ENCODE measurements at places on chromosomes 1 and 21.

DNA sequence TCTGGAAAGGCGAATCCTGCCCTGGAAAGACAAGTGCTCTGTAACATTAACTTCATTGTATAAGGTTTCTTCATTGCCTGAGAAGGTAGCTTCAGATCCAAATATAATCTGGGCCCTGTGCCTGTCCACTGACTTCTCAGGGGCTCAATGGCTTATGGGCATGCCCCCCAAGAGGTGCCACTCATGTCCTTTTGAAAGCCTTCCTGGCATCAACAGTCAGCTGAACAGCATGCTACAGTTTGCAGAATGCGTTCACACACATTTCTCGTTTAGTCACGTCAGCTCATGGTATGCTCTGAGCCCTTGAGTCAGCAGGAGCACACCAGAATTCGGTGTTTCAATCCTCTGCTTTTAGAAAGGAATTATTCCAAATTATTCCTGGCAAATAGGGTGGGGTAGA, 23.8 kb downstream of the TMCC2 start:
- no peak for DNase-seq

DNA sequence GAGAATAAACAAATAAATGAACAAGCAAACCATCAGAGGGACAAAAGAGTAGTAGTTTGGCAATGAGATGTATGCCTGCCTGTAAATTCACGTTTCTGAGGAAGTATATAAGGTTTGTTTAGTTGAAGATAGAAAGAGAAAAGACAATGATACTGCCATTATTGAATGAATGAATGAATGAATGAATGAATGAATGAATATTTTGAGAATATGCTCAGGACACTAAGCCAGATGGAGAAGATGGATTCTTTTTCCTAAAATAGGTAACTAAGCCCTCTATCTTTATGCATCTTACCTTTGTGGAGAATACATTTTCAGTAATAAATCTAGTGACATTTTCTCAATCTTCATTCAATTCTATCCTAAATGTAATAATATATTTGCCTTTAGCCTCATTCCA, 49.4 kb downstream of the SLC35A3 start:
- DNase-seq = no peak

DNA sequence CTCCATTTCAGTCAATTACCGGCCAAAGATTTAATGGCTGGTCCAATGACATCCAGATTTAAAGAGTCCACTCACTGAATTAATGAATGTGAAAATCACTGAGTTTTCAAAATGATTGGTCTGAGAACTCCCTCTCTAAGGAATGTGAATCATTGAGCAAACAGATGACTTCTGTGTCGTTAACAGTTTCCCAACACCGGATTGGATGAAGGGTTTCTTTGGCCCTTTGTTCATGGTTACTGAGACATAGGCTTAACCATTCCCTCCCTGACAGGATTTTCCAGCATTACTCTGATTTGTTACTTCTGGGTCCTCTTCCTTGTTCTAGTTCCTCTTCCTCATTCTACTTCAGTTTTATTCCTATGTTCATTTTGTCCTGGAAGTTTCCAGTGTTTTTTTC, 1.5 kb upstream of the CLDN17 start:
- no peak for DNase-seq

- DNase-seq = no peak
These were observed 70.6 kb upstream of the NFIA start for GRCh38 chr1:61011561-61012263.

- DNase-seq = no peak
These were observed 129.8 kb downstream of the CYYR1 start for GRCh38 chr21:26443291-26443690.

GRCh38 chr1:56227886-56228285, 351.5 kb downstream of the PLPP3 start:
- no peak for DNase-seq

- no peak for DNase-seq
These were observed 2.9 kb upstream of the PRRX1 start for GRCh38 chr1:170660871-170661645.

GRCh38 chr1:100053119-100053518, 79.6 kb downstream of the SASS6 start:
- DNase-seq = no peak

- no peak for DNase-seq
These were observed 3.9 kb upstream of the FAM78B start for GRCh38 chr1:166170726-166171125.

DNA sequence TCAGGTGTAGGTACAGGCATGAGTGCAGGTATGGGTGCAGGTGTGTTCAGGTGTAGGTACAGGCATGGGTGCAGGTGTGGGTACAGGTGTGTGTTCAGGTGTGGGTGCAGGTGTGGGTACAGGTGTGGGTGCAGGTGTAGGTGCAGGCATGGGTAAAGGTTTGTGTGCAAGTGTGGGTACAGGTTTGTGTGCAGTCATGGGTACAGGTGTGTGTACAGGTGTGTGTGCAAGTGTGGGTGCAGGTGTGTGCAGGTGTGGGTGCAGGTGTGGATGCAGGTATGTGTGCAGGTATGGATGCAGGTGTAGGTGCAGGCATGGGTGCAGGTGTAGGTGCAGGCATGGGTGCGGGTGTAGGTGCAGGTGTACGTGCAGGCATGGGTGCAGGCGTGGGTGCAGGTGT, 79.4 kb upstream of the ACTL8 start:
- no peak for DNase-seq

DNA sequence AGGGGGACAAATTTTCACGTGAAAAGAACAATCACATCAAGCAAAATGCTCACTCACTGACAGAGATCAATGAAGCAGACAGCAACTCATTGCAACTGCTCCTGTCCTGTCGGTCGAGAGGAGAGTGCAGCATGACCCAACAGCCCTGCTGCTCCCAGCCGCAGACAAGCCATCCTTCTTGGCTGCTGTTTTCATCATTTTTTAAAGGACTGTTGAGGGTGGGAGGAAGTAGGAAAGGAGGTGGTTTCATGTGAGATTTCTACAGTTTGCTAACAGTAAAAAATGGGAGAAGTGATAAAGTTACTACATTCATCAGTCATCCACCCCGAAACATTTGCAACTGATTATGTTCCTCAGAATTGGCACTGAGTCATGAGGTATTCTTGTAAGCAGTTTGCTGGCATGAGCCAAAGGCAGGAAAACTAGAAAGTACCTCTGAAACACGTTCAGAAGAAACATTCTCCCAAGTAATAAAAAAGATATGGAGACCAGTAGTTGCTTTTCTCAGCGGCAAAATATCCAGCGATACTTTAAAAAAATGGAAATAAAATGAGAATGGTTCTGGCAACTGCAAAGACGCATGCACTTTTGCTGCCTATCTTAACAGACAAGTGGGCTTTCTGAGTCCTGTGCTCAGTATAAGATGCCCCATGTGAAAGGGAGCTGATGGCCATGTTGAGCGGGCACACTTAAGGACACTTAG, 72.0 kb upstream of the CLDN14 start:
- DNase-seq = peak; percentile 37

- no peak for DNase-seq
These were observed 19.9 kb downstream of the ABCA4 start for GRCh38 chr1:94100785-94101612.

DNA sequence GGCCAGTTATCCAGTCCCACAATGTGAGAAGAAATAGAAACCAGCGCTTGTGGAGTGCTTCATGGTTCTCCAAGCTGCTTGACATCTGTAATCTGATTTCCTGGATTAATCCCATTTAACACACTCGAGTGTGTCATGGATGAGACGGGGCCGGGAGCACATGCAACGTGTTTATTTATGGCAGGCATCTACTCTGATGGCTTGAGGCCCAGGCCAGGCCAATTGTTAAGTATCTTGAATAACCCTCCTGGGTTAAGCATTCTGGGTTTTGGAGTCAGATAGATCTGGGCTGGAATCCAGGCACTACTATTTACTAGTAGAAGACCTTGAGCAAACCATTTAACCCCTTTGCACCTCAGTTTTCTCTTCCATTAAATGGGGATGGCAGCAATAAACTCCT, 37.5 kb upstream of the LAPTM5 start:
- no peak for DNase-seq

DNA sequence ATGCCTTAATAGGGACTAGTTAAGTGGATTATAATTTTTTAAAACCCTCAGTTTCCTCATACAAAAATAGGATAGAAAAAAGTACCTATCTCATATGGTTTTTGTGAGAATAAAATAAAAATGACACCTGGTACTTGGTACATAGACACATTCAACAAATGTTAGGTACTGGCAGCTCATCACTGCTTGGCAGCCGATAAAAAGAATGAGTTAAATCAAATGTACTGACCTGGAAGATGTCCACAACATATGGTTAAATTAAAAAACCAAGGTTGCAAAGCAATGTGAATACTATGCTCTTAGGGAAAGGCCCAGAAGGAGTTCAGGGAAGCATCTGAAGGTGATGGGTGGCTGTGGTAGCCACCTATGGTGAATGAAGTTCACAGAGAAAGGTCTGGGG, 64.9 kb upstream of the SMYD2 start:
- no peak for DNase-seq

DNA sequence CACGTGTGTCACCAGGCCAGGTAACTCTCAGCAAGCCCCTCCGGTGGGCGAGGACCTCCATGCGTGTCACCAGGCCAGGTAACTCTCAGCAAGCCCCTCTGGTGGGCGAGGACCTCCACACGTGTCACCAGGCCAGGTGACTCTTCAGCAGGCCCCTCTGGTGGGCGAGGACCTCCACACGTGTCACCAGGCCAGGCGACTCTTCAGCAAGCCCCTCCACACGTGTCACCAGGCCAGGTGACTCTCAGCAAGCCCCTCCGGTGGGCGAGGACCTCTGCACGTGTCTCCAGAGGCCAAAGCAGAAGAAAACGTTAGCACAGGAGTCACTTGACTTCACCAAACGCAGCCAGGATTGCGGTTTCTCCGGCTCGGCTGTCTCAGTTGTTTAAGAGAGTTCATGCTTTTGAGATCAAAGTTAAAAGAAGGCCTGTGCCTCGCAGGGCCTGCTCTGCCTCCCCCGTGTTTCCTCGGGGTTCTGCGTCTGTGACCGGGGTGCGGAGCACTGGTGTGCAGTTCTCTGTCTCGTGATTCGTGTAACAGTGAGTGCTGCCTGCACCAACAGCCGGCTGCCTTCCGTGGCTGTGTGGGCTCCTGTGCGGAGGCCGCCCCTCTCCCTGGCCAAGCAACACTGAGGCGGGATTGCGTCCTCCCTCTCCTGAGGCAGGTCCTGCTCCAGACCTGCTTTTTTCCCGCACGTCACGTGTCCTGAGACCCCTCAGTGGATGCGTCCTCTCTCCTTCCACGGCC, 56.6 kb downstream of the PRKCZ start:
- DNase-seq = no peak

GRCh38 chr1:182634306-182635072, 30.3 kb upstream of the RGS16 start:
- no peak for DNase-seq

DNA sequence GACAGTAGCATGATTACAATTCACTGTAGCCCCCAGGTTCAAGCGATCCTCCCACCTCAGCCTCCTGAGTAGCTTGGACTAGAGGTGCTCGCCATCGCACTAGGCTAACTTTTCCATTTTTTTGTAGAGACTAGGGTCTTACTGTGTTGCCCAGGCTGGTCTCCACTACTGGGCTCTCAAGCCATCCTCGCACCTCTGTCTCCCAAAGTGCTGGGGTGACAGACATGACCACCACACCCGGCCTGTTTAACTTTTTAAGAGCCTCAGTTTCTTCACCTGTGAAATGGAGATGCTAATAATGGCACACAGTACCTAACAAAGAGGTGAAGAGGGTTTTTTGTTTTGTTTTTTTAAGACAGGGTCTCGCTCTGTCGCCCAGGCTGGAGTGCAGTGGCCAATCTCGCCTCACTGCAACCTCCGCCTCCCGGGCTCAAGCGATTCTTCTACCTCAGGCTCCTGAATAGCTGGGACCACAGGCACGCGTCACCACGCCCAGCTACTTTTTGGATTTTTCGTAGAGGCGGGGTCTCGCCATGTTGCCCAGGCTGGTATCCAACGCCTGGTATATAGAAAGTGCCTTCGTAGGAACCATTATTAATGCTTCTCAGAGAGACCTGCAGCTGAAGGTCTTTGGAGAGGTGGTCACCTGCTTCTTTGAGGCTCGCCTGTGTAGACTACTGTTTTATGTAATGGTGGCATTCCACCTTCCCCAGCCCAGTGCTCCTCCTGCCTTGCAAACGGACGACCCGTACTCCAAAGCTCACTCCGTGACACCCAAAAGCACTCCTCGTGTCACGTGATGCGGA, 567 bp downstream of the PMVK start:
- DNase-seq = no peak

DNA sequence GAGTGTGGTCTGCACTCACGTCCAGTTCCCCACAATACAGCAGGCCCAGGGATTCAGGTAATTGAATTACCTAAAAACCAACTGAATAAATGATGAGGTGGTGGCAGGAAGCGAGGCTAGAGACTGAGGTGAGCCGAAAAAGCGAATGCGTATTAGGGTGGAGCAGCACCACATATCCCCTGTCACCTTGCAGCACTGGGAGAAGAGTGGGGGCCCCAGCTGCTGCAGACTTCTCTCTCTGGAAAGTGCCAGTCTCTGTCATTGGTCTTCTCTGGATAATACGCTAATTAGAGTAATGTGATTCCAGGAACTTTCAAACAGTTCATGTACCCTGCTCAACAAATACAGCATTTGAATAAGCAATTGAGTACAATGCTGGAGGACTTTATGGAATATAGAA, 199.0 kb downstream of the RPS6KC1 start:
- no peak for DNase-seq

DNA sequence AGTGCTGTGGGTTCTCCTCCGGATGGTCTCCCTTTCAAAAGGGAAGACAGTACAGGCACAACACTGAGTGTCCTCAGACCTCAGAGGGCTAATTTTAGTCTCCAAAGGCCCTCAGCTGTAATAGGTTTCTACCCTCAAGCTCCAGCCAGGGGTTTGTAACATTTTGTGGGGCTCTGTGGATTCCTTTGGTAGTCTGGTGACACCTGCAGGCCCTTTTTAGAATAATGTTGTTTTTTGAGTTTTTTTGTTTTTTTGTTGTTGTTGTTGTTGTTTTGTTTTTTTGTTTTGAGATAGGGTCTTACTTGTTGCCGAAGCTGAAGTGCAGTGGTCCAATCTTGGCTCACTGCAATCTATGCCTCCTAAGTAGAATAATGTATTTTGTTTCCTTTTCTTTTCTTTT, 15.0 kb upstream of the TMEM201 start:
- DNase-seq = no peak

GRCh38 chr1:111444031-111444430, 5.0 kb downstream of the WDR77 start:
- no peak for DNase-seq

DNA sequence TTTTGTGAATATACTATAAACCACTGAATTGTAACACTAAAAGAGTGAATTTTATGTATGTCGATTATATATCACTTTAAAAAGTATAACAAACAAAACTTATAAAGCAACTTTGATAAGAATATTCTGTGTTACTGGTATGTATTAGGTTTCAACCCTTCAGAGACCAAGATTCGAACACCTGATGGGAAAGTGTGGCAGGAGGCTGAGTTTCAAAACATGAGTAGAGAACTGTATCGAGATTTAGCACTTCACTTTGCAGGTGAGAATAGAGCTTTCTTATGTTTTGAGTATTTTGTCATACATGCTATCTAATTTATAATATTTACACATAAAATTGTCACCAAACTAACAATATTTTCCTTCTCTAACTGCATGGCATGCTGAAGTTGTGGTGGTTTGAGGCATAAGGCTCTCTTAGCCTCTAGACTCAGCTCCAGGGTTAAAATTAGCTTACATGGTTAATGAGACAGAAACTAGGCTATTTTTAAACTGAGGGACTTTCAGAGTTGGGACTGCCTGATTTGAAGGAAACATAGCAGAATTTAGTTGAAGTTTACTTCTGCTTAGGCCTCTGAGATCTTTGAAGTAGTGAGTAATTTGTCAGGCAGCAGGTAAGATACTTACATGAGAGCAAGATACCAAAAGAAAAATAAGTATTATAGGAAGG, 48.6 kb downstream of the CEP350 start:
- DNase-seq = no peak

Data from SIG-M5 (cell line).